Neural crest cell (in vitro differentiated cells): ENCODE measurements at places on chromosomes 4 and X. TPM values are rescaled to one million over a fixed set of nuclear protein-coding genes. Genes with fewer than 3 reads are reported as not detected.

- DNase-seq, result no peak
Measured at GRCh38 chr4:144748814-144749555, 103.0 kb downstream of the HHIP start.

- no peak for DNase-seq
Measured at GRCh38 chr4:106529348-106530023, 160.9 kb upstream of the GIMD1 start.

- DNase-seq, result no peak
Measured at GRCh38 chrX:150768132-150768485, 74.9 kb downstream of the MTMR1 start.

- DNase-seq, result no peak
Measured at GRCh38 chr4:38769441-38769840, 13.3 kb downstream of the TLR10 start.

GRCh38 chr4:144181391-144181790 is 40.9 kb upstream of the GYPA start:
- DNase-seq, result no peak

Gene MAGED4B
- 175 and 191 TPM in 2 replicates for total RNA-seq

Gene C4orf17
- total RNA-seq, result not detected in 2 replicates

Gene ZC4H2
- 41.7 and 42.3 TPM in 2 replicates for total RNA-seq

Gene DUSP21
- total RNA-seq, result not detected in 2 replicates
